Tibial nerve (tissue), 4 donors: ENCODE measurements at places on chromosomes 7 and 10. TPM values are rescaled to one million over a fixed set of nuclear protein-coding genes. Genes with fewer than 3 reads are reported as not detected.

Gene FGFBP3
- 6.5 TPM for total RNA-seq

Gene RALA
- 17.4 TPM for total RNA-seq

GRCh38 chr10:58311026-58311425 is 23.8 kb upstream of the UBE2D1 start:
- H3K4me1 ChIP-seq, result no peaks in the 10 kb centered on the region
- no peak overlapping the region for H3K4me3 ChIP-seq
- no peak overlapping the region for H3K27ac ChIP-seq
- no peak for DNase-seq

Gene FAM25C
- total RNA-seq, result not detected

DNA sequence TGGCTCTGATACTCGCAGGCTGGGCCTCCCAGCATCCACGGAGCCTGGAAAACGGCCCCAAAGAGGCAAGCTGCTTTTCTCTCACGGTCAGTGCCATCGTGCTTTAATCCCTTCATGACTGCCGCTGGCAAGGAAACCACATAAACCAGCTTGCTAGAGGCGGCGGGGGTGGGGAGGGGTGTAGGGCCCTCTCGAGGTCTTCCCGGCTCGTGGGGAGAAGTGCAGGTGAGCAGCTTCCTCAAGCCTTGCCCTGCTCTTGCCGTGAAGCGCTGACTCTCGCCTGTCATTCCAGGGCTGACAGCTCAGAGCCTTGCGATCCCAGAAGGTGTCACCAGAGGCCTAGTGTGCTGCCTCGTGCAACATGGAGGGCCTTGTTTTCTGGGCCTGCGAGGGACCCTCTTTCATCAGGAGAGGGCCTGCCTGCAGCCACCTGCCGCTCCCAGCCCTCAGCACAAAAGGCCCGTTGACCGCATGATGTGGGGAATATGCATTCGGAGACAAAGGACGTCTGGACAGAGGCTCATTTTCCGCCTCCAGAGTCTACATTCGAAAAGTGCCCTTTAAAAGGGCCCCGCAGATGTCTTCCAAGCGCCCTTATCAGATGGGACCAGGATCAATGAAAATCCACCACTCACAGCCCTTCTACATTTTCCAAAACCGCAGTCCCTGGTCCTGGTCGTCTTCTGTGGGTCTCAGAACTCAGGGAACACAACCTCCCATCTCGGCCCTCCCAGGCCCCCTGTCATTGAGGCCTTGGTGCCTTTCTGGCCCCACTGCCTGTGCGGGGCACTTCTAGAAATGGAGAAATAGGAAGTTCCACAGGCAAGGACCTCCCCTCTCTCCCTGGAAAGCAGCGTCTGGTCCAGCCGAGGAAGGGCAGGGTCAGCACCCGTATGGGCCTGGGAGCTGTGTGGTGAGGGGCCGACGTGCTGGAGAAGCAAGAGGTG is 58.7 kb downstream of the ZRANB1 start:
- DNase-seq, result no peak
- peaks cover 50% of the 10 kb centered on the region for H3K36me3 ChIP-seq
- no peak overlapping the region for H3K4me3 ChIP-seq

Gene ZP3
- 2.4 TPM for total RNA-seq

Gene NUP205
- total RNA-seq, result 40.5 TPM

DNA sequence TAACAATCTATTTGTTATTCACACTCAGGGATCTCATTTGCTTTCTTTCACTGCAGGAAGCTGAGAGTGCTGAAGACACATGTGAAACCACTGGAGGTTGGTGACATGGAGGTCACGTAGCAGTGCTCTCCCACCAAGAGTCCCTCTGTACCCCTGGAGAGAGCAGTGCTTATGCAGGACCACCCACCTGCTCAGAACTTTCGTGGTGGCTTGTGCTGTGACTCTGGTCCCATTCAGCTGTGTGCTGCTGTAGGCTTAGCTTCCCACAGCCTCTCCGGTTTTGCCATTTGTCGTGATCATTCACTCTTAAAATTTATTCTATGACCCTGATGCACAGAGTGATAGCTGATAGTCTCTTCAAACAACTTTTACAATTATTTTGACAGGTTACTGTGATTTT is 96.0 kb upstream of the RSU1 start:
- DNase-seq, result no peak
- H3K27ac ChIP-seq, result no peak overlapping the region
- no peaks in the 10 kb centered on the region for H3K27me3 ChIP-seq

DNA sequence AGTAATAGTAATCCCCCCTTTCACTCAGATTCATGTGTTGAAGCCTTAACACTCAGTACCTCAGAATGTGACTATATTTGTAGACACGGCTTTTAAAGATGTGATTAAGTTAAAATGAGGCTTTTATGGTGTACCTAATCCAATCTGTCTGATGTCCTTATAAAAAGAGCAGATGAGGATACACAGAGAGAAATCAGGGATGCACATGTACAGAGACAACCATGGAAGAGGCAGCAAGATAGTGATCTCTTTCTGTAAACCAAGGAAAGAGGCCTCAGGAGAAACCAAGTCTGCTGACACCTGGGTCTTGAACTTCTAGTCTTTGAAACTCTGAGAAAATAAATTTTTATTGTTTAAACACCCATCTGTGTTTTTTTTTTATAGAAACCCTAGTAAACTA is 44.0 kb upstream of the ZNF365 start:
- no peak for DNase-seq
- H3K36me3 ChIP-seq, result no peaks in the 10 kb centered on the region
- no peak overlapping the region for H3K27ac ChIP-seq
- H3K4me1 ChIP-seq, result no peaks in the 10 kb centered on the region
- H3K4me3 ChIP-seq, result no peak overlapping the region
